Esophagus mucosa (tissue), 1 donor: ENCODE measurements at places on chromosomes 4 and X. TPM values are rescaled to one million over a fixed set of nuclear protein-coding genes. Genes with fewer than 3 reads are reported as not detected.
A peak's percentile ranks its signal among the peaks of the same experiment; 100 is the strongest.

SORBS2 gene
- 9.3 TPM for total RNA-seq

NUDT10 gene
- not detected for total RNA-seq

DNA sequence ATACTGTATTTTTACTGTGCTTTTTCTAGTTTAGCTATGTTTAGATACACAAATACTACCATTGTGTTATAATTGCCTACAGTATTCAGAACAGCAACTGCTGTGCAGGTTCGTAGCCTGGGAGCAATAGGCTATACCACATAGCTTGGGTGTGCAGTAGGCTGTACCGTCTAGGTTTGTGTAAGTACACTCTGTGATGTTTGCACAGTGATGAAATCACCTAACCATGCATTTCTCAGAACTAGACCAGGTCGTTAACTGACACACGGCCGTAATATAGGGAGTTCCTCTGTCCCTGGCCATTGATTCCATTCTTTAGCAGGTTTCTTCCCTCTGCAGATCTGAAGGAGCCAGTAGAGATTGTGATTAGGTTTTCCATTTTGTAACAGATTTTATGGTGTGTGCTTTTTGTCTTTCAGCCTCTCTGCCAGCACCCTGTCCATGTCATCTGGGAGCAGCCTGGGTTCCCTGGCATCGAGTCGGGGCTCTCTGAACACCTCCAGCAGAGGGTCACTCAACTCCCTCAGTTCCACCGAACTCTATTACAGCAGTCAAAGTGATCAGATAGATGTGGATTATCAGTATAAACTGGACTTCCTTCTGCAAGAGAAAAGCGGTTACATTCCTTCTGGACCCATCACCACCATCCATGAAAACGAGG is 59.5 kb downstream of the CLDN22 start:
- ATAC-seq = no peak

GABRE gene
- total RNA-seq = 27.5 TPM

- no peak for ATAC-seq
Measured at GRCh38 chr4:123113155-123113554, 190.8 kb upstream of the NUDT6 start.

DNA sequence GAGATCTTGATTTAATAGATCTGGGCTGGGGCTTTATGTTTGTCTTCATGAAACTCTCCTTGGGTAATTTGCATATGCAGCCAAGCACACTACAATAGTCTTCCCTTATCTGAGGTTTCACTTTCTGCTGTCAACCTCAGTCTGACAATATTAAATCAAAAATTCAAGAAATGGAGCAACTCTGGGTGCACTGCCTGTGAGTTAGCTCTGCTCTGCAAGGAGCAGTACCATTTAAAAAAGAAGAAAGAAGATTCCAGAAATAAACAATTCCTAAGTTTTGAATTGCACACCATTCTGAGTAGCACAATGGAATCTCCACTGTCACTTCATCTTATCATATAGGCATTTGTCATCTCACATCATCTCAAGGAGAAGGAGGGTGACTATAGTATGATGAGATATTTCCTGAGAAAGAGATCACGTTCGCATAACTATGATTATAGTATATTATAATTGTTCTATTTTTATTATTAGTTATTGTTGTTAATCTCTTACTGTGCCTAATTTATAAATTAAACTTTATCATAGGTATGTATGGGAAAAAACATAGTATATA is 9.4 kb downstream of the FNIP2 start:
- ATAC-seq = no peak

DNA sequence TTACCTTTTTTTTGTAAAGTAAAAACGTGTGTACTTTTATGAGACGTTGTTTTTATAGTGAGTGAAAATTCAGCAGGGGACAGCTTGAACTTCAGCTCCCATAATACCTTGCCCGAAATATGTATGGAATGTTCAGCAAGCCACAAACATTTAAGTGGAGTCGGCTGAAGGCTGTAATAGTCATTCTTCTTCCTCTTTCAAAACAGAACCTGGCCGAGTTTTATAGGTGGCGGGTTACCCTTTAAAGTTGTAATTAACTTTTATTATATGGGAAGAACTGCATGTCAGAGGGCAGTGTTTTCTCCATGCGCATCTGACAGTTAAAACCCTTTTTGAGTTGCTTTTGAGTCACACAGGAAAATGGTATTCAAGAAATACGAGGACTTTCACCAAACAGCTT is 50.7 kb downstream of the CLDN34 start:
- ATAC-seq = no peak

POF1B gene
- total RNA-seq = 30.9 TPM

- no peak for ATAC-seq
Measured at GRCh38 chr4:79798047-79798446, 275.0 kb downstream of the ANTXR2 start.

DNA sequence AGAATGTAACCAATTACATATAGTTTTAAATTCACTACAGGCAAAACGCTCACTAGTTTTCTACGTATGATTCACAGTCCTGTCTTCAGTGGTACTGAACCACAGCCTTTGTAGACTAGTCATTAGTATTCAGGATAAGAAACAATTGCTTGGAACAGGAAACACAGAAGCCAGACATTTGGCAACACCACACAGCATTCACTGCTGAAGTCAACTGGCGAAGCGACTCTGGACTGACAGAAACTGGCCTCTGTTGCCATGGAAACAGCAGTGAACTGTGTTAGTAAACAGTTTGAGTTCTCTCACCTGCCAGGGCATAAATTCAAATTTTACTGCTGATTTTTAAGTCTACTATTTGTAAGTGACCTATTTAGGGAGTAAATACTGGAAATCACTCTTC is 57.6 kb downstream of the MAPK10 start:
- ATAC-seq = peak; percentile 79

SMR3B gene
- total RNA-seq = not detected

- peak; percentile 39 for ATAC-seq
Measured at GRCh38 chr4:152956650-152957436, 20.7 kb downstream of the FHDC1 start.

DNA sequence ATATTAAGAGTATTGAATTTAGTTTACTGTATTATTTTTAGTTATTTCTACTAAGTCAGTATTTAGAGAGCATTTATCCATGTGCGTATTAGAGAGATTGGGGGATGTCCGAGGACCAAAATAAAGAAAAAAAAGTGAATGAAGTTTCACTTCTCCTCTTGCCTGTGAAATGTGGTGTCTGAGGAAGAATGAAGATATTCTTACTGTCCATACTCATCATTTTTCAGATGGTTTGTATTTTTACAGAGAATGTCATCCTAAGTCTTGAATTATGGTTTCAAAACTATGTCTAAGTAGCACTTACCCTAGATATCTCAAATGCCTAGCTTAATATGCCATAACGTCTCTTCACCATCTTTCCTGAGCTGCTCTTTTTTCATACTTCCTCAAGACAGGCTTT is 854.3 kb downstream of the C4orf33 start:
- ATAC-seq = no peak
